ENCODE measurements at places on chromosomes 2 and 18.

DNA sequence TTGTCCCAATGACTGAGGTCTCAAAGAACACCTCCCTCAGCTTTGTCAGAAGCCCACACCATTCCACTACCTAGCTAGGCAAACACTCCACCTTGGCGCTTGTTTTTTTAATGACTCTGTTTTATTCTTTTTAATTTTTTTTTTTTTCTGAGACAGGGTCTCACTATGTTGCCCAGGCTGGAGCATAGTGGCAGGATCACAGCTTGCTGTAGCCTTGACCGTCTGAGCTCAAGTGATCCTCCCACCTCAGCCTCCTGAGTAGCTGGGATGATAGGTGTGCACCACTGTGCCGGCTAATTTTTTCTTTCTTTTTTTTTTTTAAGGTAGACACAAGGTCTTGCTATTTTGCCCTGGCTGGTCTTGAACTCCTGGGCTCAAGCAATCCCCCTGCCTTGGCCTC lies 101.9 kb downstream of the SLC25A12 start:
- no peak for DNase-seq

- DNase-seq = no peak
Observed at GRCh38 chr18:23609390-23610023, 23.2 kb upstream of the NPC1 start.

DNA sequence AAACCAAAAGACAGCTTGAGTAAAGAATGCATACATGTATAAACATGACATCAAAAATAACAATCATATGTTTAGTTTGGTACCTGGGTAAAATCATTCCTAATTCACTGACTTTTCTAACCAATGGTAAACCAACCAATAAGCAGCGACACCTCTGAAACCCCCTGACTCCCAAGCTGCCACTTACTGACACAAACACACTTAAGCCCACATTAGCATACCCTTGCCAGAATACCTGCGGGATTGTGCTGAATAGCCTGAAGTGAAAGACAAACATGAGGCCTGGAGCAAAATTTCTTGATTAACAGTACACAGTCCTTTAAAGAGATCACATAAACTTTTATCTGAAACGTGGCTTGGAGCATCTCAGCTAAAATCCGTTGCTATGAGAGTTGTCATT lies 902.9 kb downstream of the TMEM182 start:
- DNase-seq = no peak

DNA sequence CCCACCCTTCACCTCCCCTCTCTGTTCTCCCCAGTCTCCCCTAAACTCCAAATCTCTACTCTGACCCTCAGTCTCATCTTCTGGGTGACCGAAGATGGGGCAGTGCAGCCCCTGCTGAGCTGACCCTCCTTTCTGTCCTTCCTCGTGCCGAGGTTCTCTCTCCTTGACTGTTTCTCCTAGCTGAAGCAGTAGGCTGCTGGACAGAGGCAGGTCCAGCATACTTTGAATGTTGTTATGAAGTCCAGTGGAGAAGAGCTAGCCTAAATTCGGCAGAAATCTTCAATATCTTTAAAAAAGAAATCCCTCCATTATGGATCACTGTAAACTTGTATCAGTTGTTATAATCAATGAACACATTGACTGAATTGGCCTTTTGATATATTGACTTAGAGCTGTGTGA lies 63.2 kb downstream of the RRM2 start:
- DNase-seq = no peak

GRCh38 chr2:74093426-74093825 lies 54.3 kb downstream of the BOLA3 start:
- DNase-seq = no peak

DNA sequence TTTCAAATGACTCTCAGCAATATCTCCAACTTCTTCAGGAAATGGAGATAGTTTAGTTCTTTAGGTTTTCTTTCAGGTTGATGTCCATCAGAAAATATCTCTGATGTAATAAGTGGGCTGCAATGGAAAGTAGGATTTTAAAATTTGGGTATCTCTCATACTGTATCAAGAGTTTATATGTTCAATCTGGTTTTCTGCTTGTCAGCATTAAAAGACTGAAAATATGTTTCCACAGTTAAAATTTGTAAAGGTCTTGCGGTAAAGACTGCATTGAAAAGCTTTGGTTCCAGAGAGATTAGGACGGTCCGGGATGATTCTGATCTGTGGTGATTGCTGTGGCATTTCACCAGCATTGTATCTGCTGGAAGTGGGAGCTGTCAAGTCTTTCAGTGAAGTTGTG lies 83.2 kb downstream of the LYPD1 start:
- DNase-seq = no peak

GRCh38 chr18:7059276-7059675 lies 58.3 kb downstream of the LAMA1 start:
- DNase-seq = no peak

- no peak for DNase-seq
Observed at GRCh38 chr2:1625281-1626001, 118.9 kb downstream of the PXDN start.

Measured in DMS79 (cell line).